ENCODE measurements at places on chromosomes 6 and 20.

- H3K27ac ChIP-seq: no peak overlapping the region
- no peaks in the 10 kb centered on the region for H3K27me3 ChIP-seq
- no peak overlapping the region for H3K4me3 ChIP-seq
- no peaks in the 10 kb centered on the region for H3K36me3 ChIP-seq
- DNase-seq: no peak
Measured at GRCh38 chr6:102742754-102743356, 1349.3 kb downstream of the GRIK2 start.

GRCh38 chr20:45391559-45391958 is 13.4 kb upstream of the TP53TG5 start:
- H3K27me3 ChIP-seq: no peaks in the 10 kb centered on the region
- no peak overlapping the region for H3K27ac ChIP-seq
- no peak for DNase-seq
- peaks cover 14% of the 10 kb centered on the region for H3K36me3 ChIP-seq
- peaks cover 5% of the 10 kb centered on the region for H3K4me1 ChIP-seq
- H3K4me3 ChIP-seq: no peak overlapping the region

- no peaks in the 10 kb centered on the region for H3K36me3 ChIP-seq
- no peak overlapping the region for H3K27ac ChIP-seq
- no peak for DNase-seq
- no peak overlapping the region for H3K4me3 ChIP-seq
- no peaks in the 10 kb centered on the region for H3K4me1 ChIP-seq
Measured at GRCh38 chr6:161716176-161716575, 442.3 kb upstream of the AGPAT4 start.

DNA sequence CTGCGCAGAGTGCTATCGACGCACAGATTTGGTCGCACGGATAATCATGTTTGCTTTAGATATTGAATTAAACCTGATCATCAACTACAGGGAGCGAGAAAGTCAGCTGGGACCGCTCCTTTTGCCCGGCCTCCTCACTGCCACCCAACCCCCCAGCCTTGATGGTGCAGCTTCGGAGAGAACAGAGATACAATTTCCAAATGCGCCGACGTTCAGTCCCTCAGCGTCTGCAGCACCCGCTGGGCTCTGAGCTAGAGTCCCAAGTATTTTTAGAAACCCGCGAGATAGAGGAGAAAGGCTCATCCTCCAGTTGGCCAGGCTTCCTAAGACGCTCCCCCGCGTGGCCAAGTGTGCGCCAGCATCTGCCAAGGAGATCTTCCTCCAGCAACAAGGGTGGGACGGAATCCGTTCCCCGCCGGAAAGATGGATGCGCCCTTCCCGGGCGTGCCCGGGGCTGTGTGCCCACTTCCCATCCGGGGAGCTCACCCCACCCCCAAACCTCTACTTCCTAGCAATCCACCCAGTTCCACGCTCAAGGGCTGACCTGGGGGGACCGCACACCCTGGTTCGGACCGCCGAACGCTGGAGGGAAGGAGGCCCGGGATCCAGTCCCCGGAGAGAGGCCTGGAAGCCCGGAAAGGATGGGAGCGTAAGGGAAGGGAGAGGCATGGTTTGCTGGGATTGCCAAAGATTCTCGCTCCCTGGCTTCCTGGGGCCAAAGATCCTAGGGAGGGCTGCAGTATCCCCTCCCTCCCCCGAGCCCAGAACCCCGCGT is 4.1 kb downstream of the NKX2-2 start:
- H3K4me3 ChIP-seq: peak overlapping the region; percentile 77
- no peak overlapping the region for H3K27ac ChIP-seq
- H3K36me3 ChIP-seq: no peaks in the 10 kb centered on the region
- peaks cover 57% of the 10 kb centered on the region for H3K27me3 ChIP-seq

DNA sequence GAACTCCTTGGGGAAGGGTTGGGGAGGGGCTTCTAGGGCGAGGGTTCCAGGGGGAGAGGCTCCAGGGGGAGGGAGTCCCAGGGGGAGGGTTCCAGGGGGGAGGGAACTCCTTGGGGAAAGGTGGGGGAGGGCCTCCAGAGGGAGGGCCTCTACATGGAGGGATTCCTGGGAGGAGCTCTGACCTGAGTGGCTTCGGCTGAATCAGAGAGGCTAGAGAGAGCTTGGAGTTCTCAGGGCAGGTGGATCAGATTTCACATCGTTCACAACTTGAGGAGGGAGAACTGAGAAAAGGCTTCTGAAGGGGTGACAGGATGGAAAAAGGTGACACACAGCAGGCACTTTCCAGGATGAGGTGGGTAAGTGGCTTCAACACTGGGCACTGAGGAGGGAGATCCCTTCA is 49.1 kb downstream of the DAAM2 start:
- H3K27ac ChIP-seq: no peak overlapping the region
- H3K4me3 ChIP-seq: no peak overlapping the region
- H3K27me3 ChIP-seq: peaks cover 14% of the 10 kb centered on the region
- no peaks in the 10 kb centered on the region for H3K36me3 ChIP-seq
- no peaks in the 10 kb centered on the region for H3K4me1 ChIP-seq

- no peaks in the 10 kb centered on the region for H3K36me3 ChIP-seq
- no peaks in the 10 kb centered on the region for H3K4me1 ChIP-seq
- no peak for DNase-seq
- H3K27me3 ChIP-seq: no peaks in the 10 kb centered on the region
Measured at GRCh38 chr6:122696079-122696478, 83.4 kb upstream of the FABP7 start.

DNA sequence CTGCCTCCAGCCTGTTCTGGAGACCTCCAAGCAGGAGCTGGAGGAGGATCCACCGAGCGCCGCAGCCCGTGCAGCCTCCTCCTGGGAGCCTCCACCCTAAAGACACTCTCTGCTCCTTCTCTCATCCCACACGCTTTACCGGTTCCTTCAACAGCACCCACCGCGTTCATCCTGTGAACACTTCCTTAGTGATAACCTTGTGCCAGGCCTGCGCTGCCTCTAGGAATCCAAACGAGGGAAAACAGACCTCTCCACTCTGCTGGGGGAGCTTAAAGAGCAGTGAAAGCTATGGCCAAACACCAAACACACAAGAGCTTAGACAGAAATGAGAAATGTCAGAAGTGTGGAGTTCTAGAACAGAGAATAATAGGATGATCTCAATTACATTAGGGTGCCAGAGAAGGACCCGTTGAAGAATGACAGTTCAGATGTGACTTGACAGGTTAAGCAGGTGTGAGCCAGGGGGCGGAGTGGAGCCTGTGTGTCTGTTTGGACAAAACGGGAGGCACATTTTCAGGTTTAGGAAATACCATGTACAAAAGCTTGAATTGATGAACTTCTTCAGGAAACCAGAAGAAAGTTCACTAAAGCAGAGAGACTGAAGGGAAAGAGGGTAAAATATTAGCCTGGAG is 28.5 kb upstream of the HLA-DRB5 start:
- peaks cover 18% of the 10 kb centered on the region for H3K4me1 ChIP-seq
- H3K27me3 ChIP-seq: no peaks in the 10 kb centered on the region
- peak overlapping the region; percentile 77 for H3K4me3 ChIP-seq
- H3K27ac ChIP-seq: peak overlapping the region; percentile 85

GRCh38 chr20:52943185-52943841 is 28.8 kb upstream of the TSHZ2 start:
- no peaks in the 10 kb centered on the region for H3K27me3 ChIP-seq
- no peak for DNase-seq
- no peaks in the 10 kb centered on the region for H3K36me3 ChIP-seq
- no peak overlapping the region for H3K4me3 ChIP-seq
- H3K27ac ChIP-seq: no peak overlapping the region

- no peaks in the 10 kb centered on the region for H3K36me3 ChIP-seq
- H3K4me1 ChIP-seq: no peaks in the 10 kb centered on the region
- no peak for DNase-seq
- H3K27me3 ChIP-seq: no peaks in the 10 kb centered on the region
Measured at GRCh38 chr20:22623211-22623610, 38.8 kb upstream of the FOXA2 start.

GRCh38 chr20:16407251-16408067 is 165.8 kb downstream of the KIF16B start:
- no peak overlapping the region for H3K27ac ChIP-seq
- H3K4me1 ChIP-seq: peaks cover 2% of the 10 kb centered on the region
- no peak overlapping the region for H3K4me3 ChIP-seq
- peaks cover 47% of the 10 kb centered on the region for H3K36me3 ChIP-seq

DNA sequence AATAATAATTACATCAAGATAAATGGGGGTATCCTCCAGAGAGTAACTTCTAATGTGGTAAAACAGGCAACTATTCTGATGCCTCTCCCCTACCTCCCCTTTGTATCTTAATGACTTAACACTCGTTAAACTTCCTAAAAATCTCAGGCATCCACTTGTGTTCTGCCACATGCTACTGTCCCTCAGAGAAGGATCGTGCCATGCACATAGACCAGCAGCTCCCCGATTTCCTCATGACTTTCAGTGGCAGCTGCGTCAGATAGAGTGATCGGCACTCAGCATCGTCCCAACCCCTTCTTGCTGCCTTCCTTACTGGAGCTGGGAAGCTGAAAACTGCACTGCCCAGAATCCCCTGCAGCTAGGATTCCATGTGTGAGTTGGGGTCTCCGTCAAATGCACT is 32.1 kb downstream of the RIPOR2 start:
- H3K27me3 ChIP-seq: no peaks in the 10 kb centered on the region
- H3K4me1 ChIP-seq: peaks cover 96% of the 10 kb centered on the region
- peak overlapping the region; percentile 60 for H3K27ac ChIP-seq
- no peak overlapping the region for H3K4me3 ChIP-seq
- H3K36me3 ChIP-seq: peaks cover 90% of the 10 kb centered on the region
- DNase-seq: no peak

- no peak overlapping the region for H3K4me3 ChIP-seq
- no peak overlapping the region for H3K27ac ChIP-seq
- no peaks in the 10 kb centered on the region for H3K27me3 ChIP-seq
- no peak for DNase-seq
- H3K36me3 ChIP-seq: no peaks in the 10 kb centered on the region
Measured at GRCh38 chr6:56047931-56048540, 172.6 kb upstream of the BMP5 start.

GRCh38 chr20:53888510-53888909 is 181.9 kb downstream of the BCAS1 start:
- no peaks in the 10 kb centered on the region for H3K36me3 ChIP-seq
- no peak for DNase-seq
- no peaks in the 10 kb centered on the region for H3K27me3 ChIP-seq
- H3K27ac ChIP-seq: no peak overlapping the region
- H3K4me1 ChIP-seq: peaks cover 17% of the 10 kb centered on the region

GRCh38 chr6:150567823-150568383 is 31.8 kb upstream of the PLEKHG1 start:
- no peak overlapping the region for H3K27ac ChIP-seq
- peaks cover 3% of the 10 kb centered on the region for H3K4me1 ChIP-seq
- H3K27me3 ChIP-seq: peaks cover 29% of the 10 kb centered on the region

- peaks cover 15% of the 10 kb centered on the region for H3K4me1 ChIP-seq
- H3K27me3 ChIP-seq: no peaks in the 10 kb centered on the region
- no peak overlapping the region for H3K27ac ChIP-seq
- H3K4me3 ChIP-seq: no peak overlapping the region
- DNase-seq: no peak
Measured at GRCh38 chr6:52371656-52372191, 9.8 kb downstream of the PAQR8 start.

- H3K4me3 ChIP-seq: no peak overlapping the region
- H3K27me3 ChIP-seq: no peaks in the 10 kb centered on the region
- H3K36me3 ChIP-seq: peaks cover 18% of the 10 kb centered on the region
- no peak for DNase-seq
Measured at GRCh38 chr6:110720066-110720465, 95.2 kb downstream of the CDK19 start.

DNA sequence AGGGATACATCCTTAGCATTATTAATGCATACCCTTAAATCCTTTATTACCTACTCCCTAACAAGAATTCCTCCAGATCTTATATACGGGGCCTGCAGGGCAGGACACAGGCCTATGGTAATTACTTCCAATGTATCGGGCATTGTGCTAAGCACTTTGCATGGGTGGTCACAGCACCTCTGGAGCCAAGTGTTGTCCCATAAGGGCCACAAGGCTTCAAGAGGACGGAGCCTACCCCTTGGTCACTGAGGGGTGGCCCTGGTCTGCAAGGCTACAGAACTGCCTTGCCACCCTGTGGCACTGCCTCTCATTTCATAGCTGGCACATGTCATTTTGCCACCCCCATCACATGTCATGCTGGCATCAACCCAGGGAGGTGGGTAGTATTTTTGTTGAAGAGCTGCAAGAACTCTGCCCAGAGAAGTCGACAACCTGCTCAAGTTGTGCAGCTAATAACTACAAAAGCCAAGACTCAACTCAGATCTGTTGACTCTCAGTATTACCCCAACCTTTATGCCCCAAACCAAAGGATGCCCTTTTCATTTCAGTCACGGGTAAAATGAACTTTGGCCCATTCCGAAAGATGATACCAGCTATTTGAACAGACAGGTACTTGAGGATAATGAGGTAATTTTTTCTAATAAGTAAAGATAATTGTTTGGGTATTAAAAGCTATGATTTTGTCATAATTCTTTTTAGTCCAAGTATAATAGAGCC is 144.1 kb upstream of the AKAP12 start:
- peaks cover 66% of the 10 kb centered on the region for H3K36me3 ChIP-seq
- no peak overlapping the region for H3K27ac ChIP-seq
- H3K27me3 ChIP-seq: no peaks in the 10 kb centered on the region
- H3K4me3 ChIP-seq: no peak overlapping the region

DNA sequence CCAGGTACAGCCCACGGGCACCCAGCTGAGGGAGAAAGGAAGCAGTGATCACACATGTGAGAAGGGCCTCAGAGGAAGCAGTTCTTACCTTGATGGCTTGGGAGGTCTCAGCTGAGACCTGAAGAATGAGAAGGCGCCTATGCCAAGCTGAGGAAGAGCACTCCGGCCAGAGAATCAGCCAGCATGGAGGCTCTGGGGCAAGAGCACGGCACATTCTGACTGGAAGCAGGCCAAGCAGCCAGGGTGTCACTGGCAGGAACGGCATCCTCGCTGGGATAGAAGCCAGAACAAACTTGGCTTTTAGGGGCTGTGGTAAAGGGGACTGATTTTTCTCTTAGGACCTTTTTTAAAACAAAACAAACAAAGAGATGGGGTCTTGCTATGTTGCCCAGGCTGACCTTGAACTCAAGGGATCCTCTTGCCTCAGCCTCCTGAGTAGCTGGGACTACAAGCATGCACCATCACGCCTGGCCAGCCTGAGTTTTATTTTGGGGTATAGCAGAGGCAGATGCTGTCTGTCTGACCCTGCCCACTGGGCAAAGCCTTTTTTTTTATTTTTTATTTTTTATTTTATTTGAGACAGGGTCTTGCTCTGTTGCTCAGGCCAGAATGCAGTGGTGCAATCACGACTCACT is 17.6 kb downstream of the GHRH start:
- H3K4me3 ChIP-seq: no peak overlapping the region
- H3K27ac ChIP-seq: no peak overlapping the region
- H3K4me1 ChIP-seq: no peaks in the 10 kb centered on the region
